NCI-H460 (cell line): ENCODE measurements at places on chromosomes 6 and 20. TPM values are rescaled to one million over a fixed set of nuclear protein-coding genes. Genes with fewer than 3 reads are reported as not detected.

The EPB41L1 gene
- 5.4 and 7.4 TPM in 2 replicates for total RNA-seq

- DNase-seq: no peak
Measured at GRCh38 chr20:48680650-48681049, 147.1 kb downstream of the PREX1 start.

The KIAA1755 gene
- not detected in 2 replicates for total RNA-seq

DNA sequence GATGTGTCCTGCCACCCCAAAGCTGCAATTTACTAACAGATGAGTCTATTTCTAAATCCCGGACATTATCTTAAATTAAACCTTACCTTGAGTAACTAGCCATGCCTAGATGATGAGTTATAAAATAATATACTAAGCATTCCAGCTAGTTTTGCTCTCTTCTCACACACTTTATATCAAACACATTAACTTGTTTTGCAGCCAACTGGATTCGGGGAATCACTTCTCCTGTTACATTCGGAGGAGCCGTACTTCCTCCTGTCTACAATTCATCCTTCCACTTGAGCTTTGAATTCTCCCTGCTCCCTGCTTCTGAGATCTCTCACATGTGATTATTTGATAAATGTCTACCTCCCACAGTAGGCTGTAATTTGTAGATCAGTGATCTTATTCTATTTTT, 420.1 kb downstream of the GJA1 start:
- DNase-seq: no peak

- no peak for DNase-seq
Measured at GRCh38 chr6:136677344-136677743, 114.9 kb downstream of the MAP3K5 start.

GRCh38 chr6:148727104-148727503, 19.7 kb upstream of the UST start:
- DNase-seq: no peak

DNA sequence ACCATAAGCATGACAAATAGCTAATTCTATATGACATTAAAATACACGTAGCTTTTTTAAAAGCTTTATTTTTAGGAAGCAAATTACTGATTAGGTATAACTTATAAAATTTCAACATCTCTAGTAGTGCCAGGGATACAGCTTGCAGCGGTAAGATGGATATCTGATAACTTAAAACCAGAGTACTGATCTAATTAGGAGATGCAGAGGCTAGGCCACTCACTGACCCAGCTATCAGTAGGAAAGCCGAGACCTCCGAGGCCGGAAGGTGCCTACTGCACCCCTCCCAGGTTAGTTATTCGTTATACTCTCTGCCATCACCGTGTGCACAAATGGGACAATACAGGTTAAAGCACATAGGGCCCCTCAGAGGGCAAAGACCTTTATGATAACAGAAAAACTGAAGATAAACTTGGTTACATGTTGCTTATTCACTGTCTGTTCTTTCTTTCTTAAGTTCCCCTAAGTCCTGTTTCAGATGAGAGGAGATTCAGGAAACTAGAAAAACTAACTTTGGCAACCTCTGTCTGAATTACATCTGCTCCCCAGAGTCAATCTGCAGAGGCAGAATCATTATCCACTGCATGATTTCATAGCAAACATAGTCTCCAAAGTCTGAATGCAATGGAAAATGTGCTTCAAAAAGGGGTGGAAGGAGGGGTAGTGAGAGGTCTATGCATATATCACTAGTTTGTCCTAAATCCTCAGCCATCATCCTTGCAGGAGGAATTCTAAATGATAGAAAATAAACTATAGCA, 60.8 kb downstream of the RIPOR2 start:
- DNase-seq: no peak

The TTI1 gene
- 25.1 and 27.3 TPM in 2 replicates for total RNA-seq

DNA sequence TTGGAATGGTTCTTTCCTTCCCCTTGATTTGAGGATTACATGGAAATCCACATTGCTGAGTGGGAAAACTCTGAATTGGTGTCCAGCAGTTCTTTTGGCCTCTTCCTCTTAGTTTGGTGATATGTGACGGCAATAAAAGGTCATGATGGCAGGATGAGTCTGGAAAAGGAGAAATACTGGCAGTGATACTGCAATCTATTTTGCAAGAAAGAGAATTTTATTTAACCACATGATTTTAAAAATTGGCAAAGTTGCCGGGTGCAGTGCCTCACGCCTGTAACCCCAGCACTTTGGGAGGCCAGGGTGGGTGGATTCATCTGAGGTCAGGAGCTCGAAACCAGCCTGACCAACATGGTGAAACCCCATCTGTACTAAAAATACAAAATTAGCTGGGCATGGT, 73.1 kb downstream of the ADTRP start:
- no peak for DNase-seq
